ENCODE measurements at places on chromosomes 16 and 17. TPM values are rescaled to one million over a fixed set of nuclear protein-coding genes. Genes with fewer than 3 reads are reported as not detected.

GRCh38 chr16:2467528-2468232, 3.4 kb upstream of the NTN3 start:
- H3K4me3 ChIP-seq, result peak overlapping the region; percentile 64
- H3K4me1 ChIP-seq, result peaks cover 30% of the 10 kb centered on the region
- H3K27ac ChIP-seq, result no peak overlapping the region
- H3K36me3 ChIP-seq, result no peaks in the 10 kb centered on the region
- no peak for DNase-seq

- peaks cover 15% of the 10 kb centered on the region for H3K36me3 ChIP-seq
- peak overlapping the region; percentile 90 for H3K27ac ChIP-seq
- H3K27me3 ChIP-seq, result no peaks in the 10 kb centered on the region
- H3K4me1 ChIP-seq, result peaks cover 34% of the 10 kb centered on the region
Observed at GRCh38 chr17:57619061-57619937, 125.8 kb downstream of the CCDC182 start.

DNA sequence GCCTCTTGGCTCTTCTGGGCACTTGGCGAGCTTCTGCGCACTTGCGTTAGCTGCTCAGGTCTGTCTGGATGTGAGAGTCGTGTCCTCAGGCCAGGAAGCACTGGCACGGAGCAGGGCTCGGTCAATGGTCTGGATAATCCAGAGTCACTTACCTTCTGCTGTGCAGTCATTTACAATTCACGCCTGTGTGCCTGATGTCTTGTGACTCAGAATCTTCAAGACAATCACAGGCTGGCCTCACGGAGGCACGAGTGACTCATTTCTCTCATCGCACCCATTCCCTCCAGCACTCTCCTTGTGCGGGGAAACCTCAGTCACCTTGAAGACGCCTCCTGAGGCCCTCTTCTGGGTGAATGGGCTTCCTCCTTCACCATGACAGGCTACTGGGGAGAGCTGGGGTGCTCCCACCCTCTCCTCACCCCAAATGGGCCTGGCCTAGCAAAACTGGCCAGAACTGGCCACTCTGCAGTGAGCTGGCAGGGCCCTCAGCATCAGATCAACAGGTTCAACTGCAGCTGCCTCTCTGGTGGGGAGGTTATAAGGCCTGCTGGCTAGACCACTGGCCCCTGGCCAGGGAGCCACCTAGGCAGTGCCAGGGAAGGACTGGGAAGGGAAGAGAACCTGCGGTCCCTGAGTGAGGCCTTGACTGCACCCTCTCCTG, 1.9 kb upstream of the CAPN15 start:
- H3K36me3 ChIP-seq, result no peaks in the 10 kb centered on the region
- peaks cover 29% of the 10 kb centered on the region for H3K4me1 ChIP-seq
- H3K27ac ChIP-seq, result peak overlapping the region; percentile 78
- peak overlapping the region; percentile 47 for H3K4me3 ChIP-seq

- no peaks in the 10 kb centered on the region for H3K36me3 ChIP-seq
- no peak for DNase-seq
- no peak overlapping the region for H3K27ac ChIP-seq
- H3K4me3 ChIP-seq, result no peak overlapping the region
- no peaks in the 10 kb centered on the region for H3K27me3 ChIP-seq
Observed at GRCh38 chr16:76854234-76854633, 336.8 kb upstream of the MON1B start.

DNA sequence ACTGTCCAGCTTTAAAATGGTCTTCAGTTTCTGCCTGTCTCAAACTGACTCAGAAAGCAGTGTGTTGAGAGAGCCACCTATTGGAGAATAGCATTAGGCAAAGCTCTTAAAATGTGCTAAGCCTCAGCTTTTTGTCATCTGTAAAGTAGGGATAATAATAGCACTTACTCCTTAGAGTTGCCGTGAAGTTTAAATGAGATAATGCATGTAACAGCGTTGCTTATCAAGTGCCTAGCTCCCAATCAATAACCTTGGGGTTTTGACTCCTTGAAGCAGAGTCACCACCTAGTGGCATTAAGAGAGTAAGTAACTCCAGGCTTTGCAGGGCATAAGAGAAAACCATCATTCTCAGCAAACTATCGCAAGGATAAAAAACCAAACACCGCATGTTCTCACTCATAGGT, 163.3 kb downstream of the HS3ST2 start:
- no peaks in the 10 kb centered on the region for H3K36me3 ChIP-seq
- no peak overlapping the region for H3K4me3 ChIP-seq
- peaks cover 43% of the 10 kb centered on the region for H3K27me3 ChIP-seq
- H3K4me1 ChIP-seq, result peaks cover 5% of the 10 kb centered on the region
- no peak for DNase-seq

DNA sequence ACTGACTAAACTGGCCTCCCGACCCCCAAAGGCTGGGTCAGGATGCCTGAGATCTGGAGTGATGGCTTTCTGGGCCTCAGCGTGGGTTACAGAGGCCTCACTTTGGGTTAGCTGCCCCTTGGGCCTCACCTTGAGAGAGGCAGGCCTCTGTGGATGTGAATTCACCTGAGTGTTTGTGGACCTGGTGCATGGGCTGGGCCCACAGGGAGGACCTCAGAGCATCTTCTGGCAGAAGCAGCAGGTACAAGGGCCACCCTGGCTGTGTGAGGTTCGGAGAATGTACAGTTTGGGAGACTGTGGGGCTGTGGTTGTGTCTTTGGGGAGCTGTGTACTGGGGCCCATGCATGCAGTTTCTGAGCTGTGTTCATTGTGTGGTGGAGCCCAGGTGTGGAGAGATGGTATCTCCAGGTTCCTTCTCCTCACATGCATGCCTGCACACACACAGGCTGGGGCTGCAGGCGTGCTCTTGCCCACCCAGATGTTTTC, 18.3 kb downstream of the RARA start:
- no peak for DNase-seq
- peak overlapping the region; percentile 91 for H3K4me3 ChIP-seq
- no peaks in the 10 kb centered on the region for H3K36me3 ChIP-seq
- peak overlapping the region; percentile 100 for H3K27ac ChIP-seq
- H3K4me1 ChIP-seq, result peaks cover 83% of the 10 kb centered on the region
- no peaks in the 10 kb centered on the region for H3K27me3 ChIP-seq

GRCh38 chr17:71658996-71659395, 461.8 kb upstream of the SOX9 start:
- no peak for DNase-seq
- H3K27me3 ChIP-seq, result no peaks in the 10 kb centered on the region
- H3K4me1 ChIP-seq, result no peaks in the 10 kb centered on the region
- H3K36me3 ChIP-seq, result no peaks in the 10 kb centered on the region
- H3K4me3 ChIP-seq, result no peak overlapping the region

DNA sequence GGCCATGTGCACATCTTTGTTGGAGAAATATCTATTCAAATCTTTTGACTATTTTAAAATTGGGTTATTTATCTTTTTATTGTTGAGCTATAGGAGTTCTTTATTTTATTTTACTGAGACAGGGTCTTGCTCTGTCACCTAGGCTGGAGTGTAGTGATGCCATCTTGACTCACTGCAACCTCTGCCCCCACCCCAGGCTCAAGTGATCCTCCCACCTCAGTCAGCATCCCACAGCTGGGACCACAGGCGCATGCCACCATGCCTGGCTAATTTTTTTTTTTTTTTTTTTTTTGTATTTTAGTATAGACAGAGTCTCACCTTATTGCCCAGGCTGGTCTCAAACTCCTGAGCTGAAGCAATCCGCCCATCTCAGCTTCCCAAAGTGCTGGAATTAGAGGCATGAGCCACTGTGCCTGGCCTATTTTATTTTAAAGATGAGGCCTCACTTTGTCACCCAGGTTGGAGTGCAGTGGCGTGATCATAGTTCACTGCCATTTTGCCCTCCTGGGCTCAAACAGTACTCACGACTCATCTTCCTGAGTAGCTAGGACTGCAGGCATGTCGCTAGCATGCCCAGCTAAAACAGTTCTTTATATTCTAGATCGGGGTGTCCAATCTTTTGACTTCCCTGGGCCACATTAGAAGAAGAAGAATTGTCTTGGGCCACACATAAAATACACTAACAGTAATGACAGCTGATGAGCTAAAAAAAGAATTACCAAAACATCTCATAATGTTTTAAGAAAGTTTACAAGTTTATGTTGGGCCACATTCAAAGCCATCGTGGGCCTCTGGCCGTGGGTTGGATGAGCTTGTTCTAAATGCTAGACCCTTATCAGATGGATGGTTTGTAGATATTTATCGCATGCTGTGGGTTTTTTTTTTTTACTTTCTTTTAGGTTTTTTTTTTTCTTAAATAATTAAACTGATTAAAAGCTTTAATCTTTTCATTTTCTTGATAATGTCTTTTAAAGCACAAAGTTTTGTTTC, 13.7 kb downstream of the TENT4B start:
- no peak for DNase-seq
- H3K27me3 ChIP-seq, result no peaks in the 10 kb centered on the region
- peaks cover 50% of the 10 kb centered on the region for H3K4me1 ChIP-seq
- H3K36me3 ChIP-seq, result no peaks in the 10 kb centered on the region

- H3K4me3 ChIP-seq, result no peak overlapping the region
- no peak for DNase-seq
- no peaks in the 10 kb centered on the region for H3K27me3 ChIP-seq
- no peaks in the 10 kb centered on the region for H3K36me3 ChIP-seq
- no peak overlapping the region for H3K27ac ChIP-seq
Observed at GRCh38 chr17:29349409-29349808, 40.8 kb upstream of the TAOK1 start.

DNA sequence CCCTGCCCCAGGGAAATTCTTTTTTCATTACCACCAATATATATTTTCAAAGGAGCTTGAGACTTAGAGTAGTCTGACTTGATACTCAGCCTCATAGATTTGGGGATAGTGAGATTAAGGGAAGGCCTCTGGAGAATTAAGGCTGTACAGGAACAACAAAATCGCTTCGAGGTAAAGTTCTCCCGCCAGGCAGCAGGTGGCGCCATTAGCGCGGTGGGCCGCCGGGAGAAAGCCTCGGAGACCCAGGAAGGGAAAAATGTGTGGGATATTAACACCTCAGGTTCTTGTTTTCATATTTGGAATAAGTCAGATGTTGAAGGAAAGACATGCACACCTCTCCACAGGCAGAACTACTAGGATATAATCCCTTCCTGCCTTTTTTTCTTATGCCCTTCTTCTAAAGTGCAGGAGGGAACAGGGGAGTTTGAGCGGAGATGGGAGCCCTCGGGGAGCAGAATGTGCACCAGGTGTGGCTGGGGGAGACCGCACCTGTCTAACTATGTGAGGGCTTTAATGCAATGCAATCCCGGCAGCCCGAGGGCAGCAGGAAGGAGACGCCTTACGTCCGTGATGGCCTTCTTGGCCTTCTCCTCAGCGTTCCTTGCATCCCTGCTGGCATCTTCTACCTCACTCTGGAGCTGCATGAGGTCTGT, 25.9 kb downstream of the MYH3 start:
- H3K36me3 ChIP-seq, result peaks cover 12% of the 10 kb centered on the region
- H3K27me3 ChIP-seq, result no peaks in the 10 kb centered on the region
- peaks cover 32% of the 10 kb centered on the region for H3K4me1 ChIP-seq

- H3K36me3 ChIP-seq, result no peaks in the 10 kb centered on the region
- no peaks in the 10 kb centered on the region for H3K27me3 ChIP-seq
- peaks cover 34% of the 10 kb centered on the region for H3K4me1 ChIP-seq
Observed at GRCh38 chr16:87945351-87946042, 5.7 kb upstream of the BANP start.

DNA sequence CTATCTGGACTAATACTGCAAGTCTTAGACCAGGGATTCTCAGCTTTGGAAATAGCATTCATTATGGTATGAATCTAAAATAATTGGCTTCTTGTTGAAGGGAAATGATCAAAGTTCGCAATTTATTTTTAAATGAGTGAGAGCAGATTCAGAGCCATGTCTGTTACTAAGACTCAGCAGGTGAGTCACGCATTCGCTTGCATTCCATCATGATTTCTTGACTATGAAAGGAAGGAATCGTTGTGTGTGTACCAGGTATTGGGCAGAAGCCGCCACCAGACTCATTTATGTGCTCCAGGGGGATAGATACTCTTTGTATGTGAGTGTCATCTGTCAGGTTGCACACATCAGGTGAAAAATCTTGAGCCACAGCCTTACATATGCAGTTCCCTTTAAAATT, 10.8 kb downstream of the GSG1L2 start:
- H3K27me3 ChIP-seq, result peaks cover 14% of the 10 kb centered on the region
- H3K36me3 ChIP-seq, result no peaks in the 10 kb centered on the region
- H3K4me3 ChIP-seq, result no peak overlapping the region

DNA sequence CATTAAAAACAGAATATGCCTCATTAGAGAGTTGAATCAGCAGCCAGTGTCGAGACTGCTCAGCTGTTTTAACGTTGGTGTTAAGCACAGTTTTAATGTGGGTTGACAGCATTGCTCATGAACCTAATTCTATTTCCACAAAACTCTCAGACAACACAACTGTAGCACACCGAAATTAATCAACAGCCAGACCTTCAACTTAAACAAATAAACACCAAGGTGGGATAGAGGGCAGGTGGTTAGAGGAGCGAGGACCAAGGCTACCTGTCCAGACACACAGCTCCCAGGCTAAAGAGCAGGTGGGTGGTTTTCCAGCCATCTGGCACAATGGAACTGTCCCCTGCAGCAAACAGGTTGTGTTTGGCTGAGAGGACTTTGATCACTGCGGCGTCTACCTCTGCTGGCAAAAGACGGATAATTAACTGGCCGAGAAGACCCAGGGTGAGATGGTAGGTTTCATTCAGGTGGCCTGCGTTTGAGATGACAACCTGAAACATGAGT, 69.6 kb upstream of the ATP2A3 start:
- no peak overlapping the region for H3K4me3 ChIP-seq
- H3K36me3 ChIP-seq, result peaks cover 1% of the 10 kb centered on the region
- H3K27ac ChIP-seq, result no peak overlapping the region
- H3K27me3 ChIP-seq, result no peaks in the 10 kb centered on the region

DNA sequence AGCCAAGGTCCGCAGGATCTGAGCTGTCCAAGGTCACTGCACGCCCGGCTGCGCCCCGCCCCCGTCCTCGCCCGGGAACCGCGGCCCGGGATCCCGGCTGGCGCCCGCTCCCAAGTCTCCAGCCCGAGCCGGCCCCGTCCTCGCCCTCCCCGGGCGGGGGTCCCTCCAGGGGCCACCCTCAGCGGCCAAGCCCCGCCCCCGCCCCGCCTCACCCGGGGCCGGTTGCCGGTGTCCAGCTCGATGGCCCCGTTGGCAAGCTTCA, 216 bp downstream of the VPS9D1 start:
- no peak for DNase-seq
- no peak overlapping the region for H3K27ac ChIP-seq
- peak overlapping the region; percentile 89 for H3K4me3 ChIP-seq
- H3K27me3 ChIP-seq, result no peaks in the 10 kb centered on the region
- H3K36me3 ChIP-seq, result peaks cover 7% of the 10 kb centered on the region
- H3K4me1 ChIP-seq, result peaks cover 24% of the 10 kb centered on the region

GRCh38 chr16:67407176-67407787, 9.0 kb downstream of the ZDHHC1 start:
- no peaks in the 10 kb centered on the region for H3K36me3 ChIP-seq
- H3K4me3 ChIP-seq, result no peak overlapping the region
- peaks cover 17% of the 10 kb centered on the region for H3K27me3 ChIP-seq
- no peak overlapping the region for H3K27ac ChIP-seq

CES4A gene
- 0.66 TPM for polyA plus RNA-seq

ABCA10 gene
- not detected for polyA plus RNA-seq

CLDN9 gene
- not detected for polyA plus RNA-seq

OR2C1 gene
- polyA plus RNA-seq, result 1.0 TPM

MT1A gene
- not detected for polyA plus RNA-seq

NOL3 gene
- polyA plus RNA-seq, result not detected

EVI2B gene
- polyA plus RNA-seq, result 201 TPM

Measured in naive B cell (primary cell).